NCI-H1417 (cell line): ENCODE measurements at places on chromosomes 4 and X.

DNA sequence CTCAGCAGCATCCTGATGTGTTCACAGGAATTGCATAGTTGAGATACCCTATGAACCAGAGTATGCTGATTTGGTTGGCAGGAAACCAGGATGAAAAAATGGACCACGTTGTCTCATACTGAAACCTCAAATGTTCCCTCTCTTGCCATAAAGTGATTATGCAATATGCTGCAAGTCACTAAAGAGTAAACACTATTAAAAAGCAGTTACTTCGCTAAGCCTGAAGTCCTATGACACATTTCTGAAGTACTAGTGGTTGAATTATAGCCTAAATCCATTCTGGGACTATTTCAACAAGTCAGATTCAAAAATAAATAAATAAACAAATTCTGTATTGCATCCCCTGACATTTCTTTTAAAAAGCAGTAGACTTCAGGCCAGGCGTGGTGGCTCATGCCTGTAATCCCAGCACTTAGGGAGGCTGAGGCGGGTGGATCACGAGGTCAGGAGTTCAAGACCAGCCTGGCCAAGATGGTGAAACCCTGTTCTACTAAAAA is 106.0 kb upstream of the NAP1L5 start:
- no peak for DNase-seq

GRCh38 chr4:54781756-54782155 is 124.0 kb downstream of the KIT start:
- DNase-seq = no peak

DNA sequence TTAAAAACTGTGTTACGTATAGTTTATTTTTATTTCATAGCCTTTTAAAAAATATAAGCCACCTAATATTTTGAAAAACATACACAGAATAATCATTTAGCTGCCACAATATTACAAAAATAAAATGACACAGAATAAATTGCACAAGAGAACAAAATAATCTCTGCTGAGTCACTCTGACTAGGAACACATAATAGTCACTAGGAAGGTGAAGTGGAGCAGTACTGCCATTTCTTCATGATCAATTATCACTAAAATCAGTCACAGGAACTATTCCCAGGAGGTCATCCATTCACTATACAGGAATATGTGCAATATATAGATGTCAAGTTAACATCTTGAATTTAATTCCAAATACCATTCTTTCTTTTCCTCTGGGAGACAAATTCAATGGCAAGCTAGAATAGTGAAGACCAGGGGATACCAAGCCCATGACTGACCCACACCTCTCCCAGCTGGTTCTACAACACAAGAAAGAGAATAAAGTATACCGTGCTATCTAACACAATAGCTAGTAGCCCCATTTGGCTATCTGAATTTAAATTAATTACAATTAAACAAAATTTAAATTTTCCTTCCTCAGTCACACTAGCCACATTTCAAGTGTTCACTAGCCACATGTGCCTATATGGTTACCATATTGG is 5.9 kb downstream of the SMIM43 start:
- DNase-seq = no peak

DNA sequence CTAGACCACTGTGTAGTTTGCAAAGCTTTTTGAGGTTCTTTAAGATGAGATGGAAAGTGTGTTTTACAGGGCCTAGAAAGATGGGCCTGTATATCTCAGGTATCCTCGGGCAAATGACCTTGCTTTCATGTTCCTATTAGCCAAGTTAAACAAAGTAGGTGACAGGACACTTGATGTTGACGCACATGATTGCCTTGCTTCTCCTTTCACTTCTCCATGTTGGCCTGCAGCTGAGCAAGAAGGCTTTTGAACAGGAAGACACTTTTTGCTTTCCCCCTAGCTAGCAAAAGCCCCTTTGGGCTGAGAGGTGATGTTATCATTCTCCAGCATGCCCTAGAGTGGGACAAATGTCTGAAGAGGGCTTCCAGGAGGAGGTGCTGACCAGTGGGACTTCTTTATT is 202.1 kb downstream of the GPC3 start:
- DNase-seq = no peak

GRCh38 chrX:36504625-36505024 is 503.5 kb upstream of the FAM47C start:
- no peak for DNase-seq

DNA sequence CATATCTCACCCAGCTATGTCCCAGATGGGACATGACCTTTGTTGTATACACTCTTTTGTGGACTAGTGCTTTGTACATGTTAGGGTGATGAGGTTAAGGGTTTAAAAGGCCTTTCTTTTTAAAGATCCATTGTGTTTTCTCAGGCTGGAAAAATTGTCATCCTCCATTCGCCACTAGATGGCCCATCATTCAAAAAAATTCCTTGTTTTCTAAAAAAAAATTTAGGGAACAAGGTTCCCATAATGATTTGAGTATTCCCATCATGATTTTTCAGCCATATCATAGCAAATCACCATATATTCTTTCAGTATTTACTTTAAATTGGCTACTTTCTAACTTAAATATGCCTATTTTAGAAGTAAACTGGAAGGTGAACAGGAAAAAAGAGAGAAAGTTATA is 91.9 kb upstream of the TMEM164 start:
- no peak for DNase-seq

DNA sequence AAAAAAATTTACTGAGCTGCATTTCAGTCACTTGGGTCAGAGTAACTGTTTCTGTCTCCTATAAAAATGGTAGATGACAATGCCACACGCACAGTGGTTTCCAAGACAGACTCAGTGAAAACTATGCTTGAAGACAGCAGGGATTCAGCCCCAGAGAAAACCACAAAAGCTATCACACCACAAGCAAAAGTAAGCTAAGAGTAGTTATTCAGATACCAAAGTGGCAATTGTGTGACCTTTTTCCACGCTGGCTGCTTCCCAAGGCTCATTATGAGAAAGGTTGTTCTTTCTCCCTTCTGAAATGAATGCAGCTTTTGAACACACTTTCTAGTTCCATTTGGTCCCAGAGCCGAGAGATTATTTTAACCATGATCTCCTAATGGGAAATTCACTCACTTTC is 46.4 kb upstream of the GPM6B start:
- no peak for DNase-seq

DNA sequence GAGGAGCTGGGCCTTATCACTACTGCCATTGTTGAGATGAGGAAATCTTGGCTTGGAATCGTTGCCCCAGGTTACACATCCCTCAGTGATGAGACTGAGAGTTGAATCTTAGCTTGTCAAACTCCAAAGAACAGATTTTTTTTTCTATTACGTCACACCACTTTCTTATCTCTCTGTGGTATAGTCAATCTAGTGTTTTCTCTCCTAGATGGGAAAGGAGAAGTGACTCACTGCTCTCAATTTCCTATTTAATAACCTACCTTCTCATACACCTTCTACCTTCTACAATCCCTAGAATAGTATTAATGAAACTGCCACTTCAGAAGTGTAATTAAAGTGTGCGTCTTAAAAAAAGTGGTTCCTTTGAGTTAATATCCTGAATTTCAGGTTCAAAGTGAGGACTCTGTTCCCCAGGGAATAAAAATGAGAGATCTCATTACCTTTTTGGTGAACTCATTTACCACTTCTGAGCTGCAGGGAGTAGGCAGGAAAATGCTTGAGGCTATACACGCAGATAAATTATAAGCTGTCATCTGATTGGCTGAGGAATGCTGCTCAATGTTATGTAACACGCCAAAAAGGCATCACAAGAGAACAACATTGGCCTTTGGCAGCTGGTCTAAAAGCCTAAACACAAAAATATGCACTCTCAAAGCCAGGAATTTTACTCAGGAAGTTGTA is 59.3 kb downstream of the MAD2L1 start:
- no peak for DNase-seq

- DNase-seq = peak; percentile 60
Observed at GRCh38 chr4:88341227-88342192, 37.1 kb upstream of the HERC6 start.

GRCh38 chrX:135893294-135893817 is at the start of the genes CT45A10 and SAGE1:
TSS of gene CT45A10 (minus strand) at chrX:135893444. CDS start at chrX:135885344, 8,100 bp downstream.
TSS of gene SAGE1 (plus strand) at chrX:135893716. CDS start at chrX:135896243, 2,527 bp downstream.
- no peak for DNase-seq

- DNase-seq = no peak
Observed at GRCh38 chr4:82975792-82976191, 34.8 kb downstream of the LIN54 start.

DNA sequence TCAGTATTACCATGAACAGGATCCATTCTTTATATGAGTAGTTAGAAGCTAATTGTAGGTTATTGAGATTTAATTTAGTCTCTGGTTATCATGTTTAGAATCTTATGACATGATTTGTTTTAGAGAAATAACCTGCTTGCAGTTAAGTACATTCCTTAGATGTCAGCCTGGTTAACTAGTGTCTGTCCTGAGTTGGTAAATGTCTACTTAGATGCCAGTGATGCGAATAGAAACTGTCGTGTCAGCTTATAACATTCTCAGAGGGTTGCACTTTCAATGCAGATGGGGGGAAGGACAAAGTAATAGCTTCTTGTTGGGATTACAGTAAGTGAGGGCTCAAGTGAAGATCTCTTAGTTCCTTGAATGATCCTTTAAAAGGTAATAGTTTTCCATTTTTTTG is 227.8 kb upstream of the SPRY1 start:
- no peak for DNase-seq

DNA sequence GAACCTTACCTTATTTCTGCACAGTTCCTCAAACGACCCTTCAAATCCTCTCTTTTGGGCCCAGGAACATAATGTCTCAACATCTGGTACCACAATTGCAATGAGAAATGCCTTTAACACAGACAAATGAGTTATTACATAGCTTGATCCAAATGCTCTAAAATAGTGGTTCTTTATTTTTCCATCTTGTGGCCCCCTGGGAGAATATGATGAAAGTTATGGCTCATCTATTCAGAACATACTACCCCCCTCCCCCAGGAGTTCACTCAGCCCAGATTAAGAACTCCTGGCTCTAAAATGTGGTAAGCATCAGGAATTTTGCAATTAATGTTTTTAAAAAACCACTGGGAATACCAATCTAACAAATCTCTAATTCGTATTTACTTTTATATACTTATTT is 23.9 kb upstream of the CENPU start:
- DNase-seq = no peak

- no peak for DNase-seq
Observed at GRCh38 chrX:110403441-110404238, 45.0 kb downstream of the RTL9 start.

DNA sequence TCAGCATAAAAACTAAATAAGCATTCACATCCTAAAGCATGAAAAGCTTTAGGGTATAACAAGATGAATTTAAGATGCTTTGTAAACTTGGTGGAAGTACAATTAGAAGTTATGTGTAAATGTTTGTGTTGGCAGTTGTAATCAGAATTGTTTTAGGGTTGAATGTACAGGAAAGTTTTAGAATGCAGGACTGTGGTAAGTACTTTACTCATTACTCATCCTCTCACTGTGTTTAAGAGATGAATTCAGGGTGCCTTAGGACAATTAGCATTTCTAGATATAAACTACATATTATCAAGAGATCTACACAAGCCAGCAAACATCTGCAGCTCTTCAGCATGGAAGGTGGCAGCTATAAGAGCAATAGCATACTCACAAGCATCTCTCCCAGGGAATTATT is 77.5 kb upstream of the ELOVL6 start:
- DNase-seq = no peak

DNA sequence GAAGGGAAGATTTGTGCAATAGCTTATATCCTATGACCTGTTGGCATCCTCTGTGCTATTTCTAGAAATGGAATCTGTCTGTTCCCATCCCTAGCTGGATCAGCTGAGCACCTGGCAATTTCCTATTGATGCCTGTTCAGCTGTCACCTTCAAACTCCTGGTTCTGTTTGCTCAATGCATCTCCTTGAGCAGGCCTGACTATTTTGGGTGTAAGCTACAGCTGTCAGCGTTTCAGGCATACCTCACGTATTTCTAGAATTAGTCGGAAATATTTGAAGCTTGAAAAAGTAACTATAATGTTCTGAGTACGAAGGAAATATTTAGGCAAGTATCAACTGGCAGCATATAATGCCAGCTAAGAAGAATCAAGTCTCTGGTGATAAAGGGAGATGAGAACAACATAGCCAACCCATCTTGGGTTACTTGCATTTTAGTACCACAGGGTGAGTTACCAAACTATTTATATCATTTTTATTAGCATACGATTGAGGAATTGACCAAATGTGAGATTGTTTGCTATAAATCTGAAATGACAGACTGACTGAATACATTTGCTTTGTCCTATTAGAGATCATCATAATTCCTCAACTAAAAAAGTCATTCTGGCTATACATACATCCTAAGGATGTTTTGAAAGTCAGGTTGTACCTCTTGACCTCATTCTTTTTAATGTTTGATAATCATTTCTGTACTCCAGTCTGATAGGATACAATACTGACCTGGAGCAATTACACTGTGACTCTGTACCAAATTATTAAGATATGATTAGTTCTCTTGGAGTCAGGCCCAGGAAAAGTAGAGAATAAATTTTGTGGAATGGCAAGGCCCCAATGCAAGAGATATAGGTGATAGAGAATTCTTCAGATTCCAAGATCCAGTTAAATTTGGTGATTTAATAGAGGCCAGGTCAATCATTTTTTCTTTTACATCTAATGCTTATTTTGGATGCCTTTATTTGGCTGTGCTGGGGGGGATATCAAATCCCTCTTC is 36.4 kb upstream of the PLAC1 start:
- no peak for DNase-seq

DNA sequence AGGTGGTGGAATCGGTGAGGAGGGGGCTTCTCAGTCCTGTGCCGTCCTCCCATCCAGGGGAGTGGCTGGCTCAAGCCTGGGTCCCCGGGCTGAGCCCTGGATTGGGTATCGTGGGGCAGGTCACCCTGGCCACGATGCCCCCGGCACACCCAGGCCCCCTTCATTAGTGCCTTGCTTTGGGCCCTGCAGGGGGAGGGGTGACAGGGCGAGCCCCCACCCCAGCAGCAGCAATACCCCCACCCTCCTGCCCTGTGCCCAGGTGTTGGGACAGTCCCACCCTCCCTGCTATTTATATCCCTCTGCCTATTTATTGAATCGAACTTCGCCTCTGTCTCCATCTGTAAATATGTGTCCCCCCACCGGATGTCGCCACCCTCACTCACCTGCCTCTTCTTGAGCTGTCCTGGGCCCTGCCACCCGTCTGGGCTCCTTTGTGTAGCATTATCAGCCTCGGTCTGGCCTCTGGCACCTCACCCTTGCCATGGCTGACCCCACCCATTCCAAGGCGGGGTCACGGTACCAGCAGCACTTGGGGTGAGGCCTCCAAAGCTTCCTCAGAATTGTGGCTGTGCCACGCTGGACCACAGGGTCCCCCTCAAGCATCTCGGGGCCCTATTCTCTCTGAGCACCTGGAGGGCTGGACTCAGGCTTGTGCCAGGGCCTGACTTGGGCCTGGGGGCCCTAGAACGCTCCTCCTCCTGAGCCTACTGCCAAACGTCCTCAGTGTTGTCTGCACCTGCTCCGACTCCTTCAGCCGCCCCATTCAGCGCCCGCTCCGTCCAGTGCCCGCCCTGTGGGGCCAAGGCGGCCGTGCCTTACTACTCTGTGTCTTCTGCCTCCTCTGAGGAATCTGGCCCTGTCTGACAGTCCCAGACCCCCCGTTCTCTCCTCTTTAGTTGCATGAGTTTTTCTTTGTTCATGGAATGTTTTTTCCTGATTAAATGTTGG is 6.1 kb downstream of the LAGE3 start:
- DNase-seq = no peak

DNA sequence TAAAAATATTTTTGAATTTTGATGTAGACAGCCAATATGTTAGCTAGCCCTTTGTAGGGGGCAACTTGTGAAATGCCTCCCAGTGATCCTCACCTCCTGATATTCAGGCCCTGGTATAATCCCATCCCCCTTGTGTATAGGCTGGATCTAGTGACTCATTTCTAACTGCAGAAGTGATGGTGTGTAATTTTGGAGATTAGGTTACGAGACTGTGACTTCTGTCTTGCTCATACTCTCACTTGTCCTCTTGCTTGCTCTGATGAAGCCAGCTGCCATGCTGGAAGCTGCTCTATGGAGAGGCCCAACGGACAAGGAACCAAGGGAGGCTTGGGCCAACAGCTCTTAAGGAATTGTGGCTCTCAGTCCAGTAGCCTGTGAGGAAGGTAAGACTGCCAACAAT is 61.7 kb downstream of the GPR82 start:
- DNase-seq = no peak
